Activated T-helper 17 cell treated with anti-CD3 and anti-CD28 coated beads, Interleukin-2, amount 50 U/mL, for 72 hours (primary cell): ENCODE measurements at places on chromosomes 3 and 15. TPM values are rescaled to one million over a fixed set of nuclear protein-coding genes. Genes with fewer than 3 reads are reported as not detected.

NRG4 gene
- not detected for total RNA-seq

PTH1R gene
- not detected for total RNA-seq

DNA sequence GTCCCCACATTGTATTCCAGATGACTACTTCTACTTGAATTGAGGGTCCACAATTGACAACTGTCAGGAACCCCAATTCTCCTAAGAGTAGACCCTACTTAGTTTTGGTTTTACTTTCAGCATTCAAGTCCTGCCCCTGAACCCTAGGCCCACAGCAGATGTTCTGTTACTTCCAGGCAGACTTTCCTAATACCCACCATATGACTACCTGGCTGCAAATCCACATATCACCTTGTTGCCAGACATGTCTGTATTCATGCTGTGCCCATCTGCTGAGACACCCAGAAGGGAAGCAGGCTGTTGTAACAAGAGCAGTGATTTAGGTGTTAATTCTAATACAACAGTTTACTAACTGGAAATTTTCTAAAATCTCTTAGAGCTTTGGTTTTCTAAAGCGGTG is 235.1 kb upstream of the CCDC54 start:
- ATAC-seq: no peak

DNA sequence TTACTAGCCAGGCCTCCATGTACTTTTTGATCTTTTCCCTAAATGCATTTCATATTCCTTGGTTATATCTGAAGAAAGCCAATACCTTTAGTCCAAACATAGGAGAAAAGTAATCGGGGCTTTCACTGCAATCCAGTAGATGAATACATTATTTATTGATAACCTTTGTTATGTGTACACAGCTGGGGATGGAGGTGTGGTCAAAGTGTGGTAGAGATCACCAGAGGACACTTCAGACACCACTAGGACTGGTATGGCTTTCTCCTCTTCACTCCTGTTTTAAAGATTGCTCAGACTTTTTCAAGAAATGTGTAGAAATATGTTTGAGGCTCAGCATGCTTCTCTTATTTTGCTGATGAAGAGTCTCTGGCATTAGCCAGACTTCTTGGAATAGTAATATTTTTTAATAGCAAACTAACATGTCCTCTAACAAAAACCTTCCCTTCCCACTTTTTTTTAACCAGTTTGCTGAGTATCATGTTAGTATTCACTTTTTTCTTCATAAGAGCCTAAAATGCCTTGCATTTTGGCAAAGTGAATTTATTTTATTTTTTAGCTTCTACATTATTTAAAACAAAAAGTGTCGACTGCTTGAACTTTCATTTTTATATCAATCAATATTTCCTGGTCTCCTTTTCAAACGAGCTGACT is 65.6 kb upstream of the MBNL1 start:
- peak; percentile 39 for ATAC-seq

ACAD11 gene
- 20.2 TPM for total RNA-seq

SCN10A gene
- not detected for total RNA-seq

GRCh38 chr3:45968149-45968548 is 24.9 kb downstream of the CXCR6 start:
- ATAC-seq: no peak

- no peak for ATAC-seq
These were observed 370.6 kb upstream of the TBL1XR1 start for GRCh38 chr3:177567833-177568232.

TM4SF1 gene
- total RNA-seq: not detected

DPPA2 gene
- not detected for total RNA-seq

GRCh38 chr3:13566453-13566748 is 17.5 kb downstream of the FBLN2 start:
- no peak for ATAC-seq

HDC gene
- not detected for total RNA-seq

SPTBN5 gene
- total RNA-seq: 4.9 TPM

- peak; percentile 10 for ATAC-seq
These were observed 61.9 kb downstream of the SMAD3 start for GRCh38 chr15:67127331-67127664.
